Activated CD4-positive, alpha-beta T cell treated with anti-CD3 and anti-CD28 coated beads, Interleukin-2, amount 10 ng/mL, durations not matched to agents 7 days and 5 days (primary cell): ENCODE measurements at places on chromosomes 1 and 21. TPM values are rescaled to one million over a fixed set of nuclear protein-coding genes. Genes with fewer than 3 reads are reported as not detected.
A peak's percentile ranks its signal among the peaks of the same experiment; 100 is the strongest.

DNA sequence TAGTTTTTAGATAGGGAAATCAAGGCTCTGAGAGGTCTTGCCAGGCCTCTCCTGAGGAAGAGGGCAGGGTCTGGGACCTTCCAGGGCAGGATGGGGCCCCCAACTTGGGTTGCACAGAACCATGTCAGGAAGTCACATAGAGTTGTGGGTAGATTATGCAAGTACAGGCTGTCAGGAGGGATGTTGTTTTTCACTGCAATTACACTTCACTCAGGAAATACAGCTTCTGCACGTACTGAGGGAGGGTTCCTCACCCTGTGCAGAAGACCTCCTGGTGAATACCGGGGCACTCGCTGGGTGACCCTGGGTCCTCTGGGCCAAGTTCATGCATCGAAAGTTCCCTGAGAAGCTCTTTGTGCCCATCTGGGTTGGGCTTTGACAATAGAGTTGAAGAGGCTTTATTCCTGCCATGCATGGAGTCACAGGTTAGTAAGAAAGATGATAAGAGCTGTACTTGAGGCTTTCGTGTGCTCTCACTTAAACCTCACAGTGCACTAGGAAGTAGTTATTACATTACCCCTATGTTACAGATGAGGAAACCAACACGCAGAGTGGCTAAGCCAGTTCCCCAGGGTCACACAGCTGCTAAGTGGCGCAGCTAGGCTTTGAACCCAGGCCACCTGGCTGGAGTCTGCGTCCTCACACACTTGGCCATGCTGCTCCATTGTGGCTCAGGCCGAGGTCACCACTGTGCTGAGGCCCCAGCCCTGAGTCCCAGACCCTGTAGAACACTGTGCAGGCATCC lies 16.2 kb upstream of the TNFRSF1B start:
- peaks cover 25% of the 10 kb centered on the region for H3K36me3 ChIP-seq
- peak; percentile 53 for DNase-seq
- peaks cover 89% of the 10 kb centered on the region for H3K4me1 ChIP-seq
- H3K27ac ChIP-seq: peak overlapping the region; percentile 99
- H3K4me3 ChIP-seq: peak overlapping the region; percentile 73

DNA sequence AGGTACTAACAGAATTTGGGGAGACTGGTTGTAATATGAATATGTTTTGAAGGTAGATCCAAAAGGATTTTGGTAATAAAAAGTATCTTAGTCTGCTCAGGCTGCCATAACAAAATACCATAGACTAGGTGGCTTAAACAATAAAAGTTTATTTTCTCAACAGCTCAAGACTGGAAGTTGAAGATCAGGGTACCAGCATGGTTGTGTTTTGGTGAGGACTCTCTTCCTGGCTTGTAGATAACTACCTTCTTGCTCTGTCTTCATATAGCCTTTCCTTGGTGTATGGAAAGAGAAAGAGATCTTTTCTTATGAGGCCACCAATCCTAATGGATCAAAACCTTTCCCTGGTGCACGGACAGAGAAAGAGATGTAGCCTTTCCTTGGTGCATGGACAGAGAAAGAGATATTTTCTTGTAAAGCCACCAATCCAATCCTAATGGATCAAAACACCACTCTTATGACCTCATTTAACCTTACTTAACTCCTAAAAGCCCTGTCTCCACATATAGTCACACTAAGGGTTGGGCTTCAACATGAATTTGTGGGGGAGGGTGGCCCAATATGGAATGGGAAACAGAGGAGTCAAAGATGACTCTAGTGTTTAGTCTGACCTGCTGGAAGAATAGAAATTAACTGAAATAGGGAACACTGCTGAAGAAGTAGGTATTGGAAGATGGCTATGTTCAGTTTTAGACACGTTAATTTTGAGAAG lies 5.4 kb upstream of the TSNAX start:
- no peak overlapping the region for H3K4me3 ChIP-seq
- no peaks in the 10 kb centered on the region for H3K36me3 ChIP-seq
- DNase-seq: no peak
- H3K27ac ChIP-seq: no peak overlapping the region

- H3K27ac ChIP-seq: no peak overlapping the region
- H3K27me3 ChIP-seq: peaks cover 16% of the 10 kb centered on the region
- H3K4me3 ChIP-seq: no peak overlapping the region
- H3K4me1 ChIP-seq: peaks cover 8% of the 10 kb centered on the region
- no peaks in the 10 kb centered on the region for H3K36me3 ChIP-seq
- no peak for DNase-seq
Measured at GRCh38 chr1:159960721-159961381, 6.8 kb upstream of the SLAMF9 start.

- H3K27me3 ChIP-seq: peaks cover 37% of the 10 kb centered on the region
- no peak overlapping the region for H3K4me3 ChIP-seq
- H3K4me1 ChIP-seq: peaks cover 9% of the 10 kb centered on the region
- no peak overlapping the region for H3K27ac ChIP-seq
Measured at GRCh38 chr1:26957306-26957705, 3.0 kb downstream of the KDF1 start.

Gene INSRR
- total RNA-seq: 0.05 TPM

DNA sequence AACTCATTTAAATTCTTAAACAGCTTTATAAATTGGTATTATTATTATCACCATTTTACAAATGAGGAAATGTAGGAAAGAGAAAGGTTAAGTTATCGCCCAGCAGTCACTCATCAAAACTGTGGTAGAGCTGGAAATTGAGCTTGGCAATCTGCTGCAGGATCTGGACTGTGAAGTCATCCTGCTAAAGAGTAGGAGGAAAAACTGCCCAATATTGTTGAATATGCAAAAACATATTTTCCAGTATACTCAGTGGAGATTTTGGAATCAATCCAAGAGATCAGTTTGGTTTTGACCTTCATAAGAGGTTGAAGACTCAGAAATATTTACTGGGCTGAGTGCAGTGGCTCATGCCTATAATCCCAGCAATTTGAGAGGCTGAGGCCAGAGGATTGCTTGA lies 16.9 kb upstream of the RC3H1 start:
- H3K4me1 ChIP-seq: no peaks in the 10 kb centered on the region
- no peak overlapping the region for H3K27ac ChIP-seq
- peaks cover 9% of the 10 kb centered on the region for H3K27me3 ChIP-seq
- H3K36me3 ChIP-seq: no peaks in the 10 kb centered on the region

GRCh38 chr1:3907621-3908165 lies 7.6 kb upstream of the C1orf174 start:
- H3K27ac ChIP-seq: no peak overlapping the region
- H3K36me3 ChIP-seq: no peaks in the 10 kb centered on the region
- H3K4me1 ChIP-seq: peaks cover 32% of the 10 kb centered on the region
- H3K4me3 ChIP-seq: no peak overlapping the region
- H3K27me3 ChIP-seq: no peaks in the 10 kb centered on the region
- DNase-seq: no peak

Gene ADAMTS4
- total RNA-seq: 1.3 TPM

GRCh38 chr1:46464915-46465314 lies 24.7 kb upstream of the DMBX1 start:
- peaks cover 58% of the 10 kb centered on the region for H3K27me3 ChIP-seq
- no peaks in the 10 kb centered on the region for H3K36me3 ChIP-seq
- no peak for DNase-seq
- H3K4me3 ChIP-seq: no peak overlapping the region
- H3K4me1 ChIP-seq: peaks cover 12% of the 10 kb centered on the region

Gene MEGF6
- 26.6 TPM for total RNA-seq

Gene LRRC53
- not detected for total RNA-seq

Gene SLC25A34
- total RNA-seq: 1.8 TPM

GRCh38 chr21:43794311-43794710 lies 4.9 kb downstream of the RRP1 start:
- no peaks in the 10 kb centered on the region for H3K27me3 ChIP-seq
- H3K4me1 ChIP-seq: peaks cover 23% of the 10 kb centered on the region
- H3K36me3 ChIP-seq: peaks cover 40% of the 10 kb centered on the region
- no peak overlapping the region for H3K27ac ChIP-seq

DNA sequence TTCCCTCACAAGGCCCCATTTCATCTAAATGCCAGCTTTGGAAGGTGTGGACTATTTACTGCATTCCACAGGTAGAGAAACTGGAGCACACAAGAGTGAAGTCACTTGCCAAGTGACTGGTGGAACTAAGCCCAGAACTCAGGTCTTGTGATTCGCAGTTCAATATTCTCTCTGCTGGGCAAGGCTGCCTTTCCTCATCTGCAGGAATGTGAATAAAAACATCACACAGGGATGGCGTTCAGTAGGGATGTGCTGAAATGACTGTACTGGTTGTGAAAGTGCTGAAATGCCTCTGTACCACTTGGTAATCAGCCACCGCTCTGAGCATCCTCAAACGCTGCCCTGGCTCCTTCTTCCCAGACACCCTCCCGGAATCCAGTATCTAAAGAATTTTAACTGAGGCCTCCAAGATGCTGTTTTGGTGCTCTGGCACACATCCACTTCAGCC lies 145.6 kb downstream of the HIVEP3 start:
- H3K27ac ChIP-seq: no peak overlapping the region
- DNase-seq: no peak
- H3K36me3 ChIP-seq: no peaks in the 10 kb centered on the region
- peaks cover 4% of the 10 kb centered on the region for H3K4me1 ChIP-seq
- no peak overlapping the region for H3K4me3 ChIP-seq
